IMR-90 (cell line): ENCODE measurements at places on chromosomes 7 and 10. TPM values are rescaled to one million over a fixed set of nuclear protein-coding genes. Genes with fewer than 3 reads are reported as not detected.

The INPP5F gene
- polyA plus RNA-seq, result 16.3 and 19.0 TPM in 2 replicates

The MDFIC gene
- 16.9 and 18.1 TPM in 2 replicates for polyA plus RNA-seq

The GDF2 gene
- polyA plus RNA-seq, result 0.04 TPM in 1 of 2 replicates, not detected in the other

The BAMBI gene
- polyA plus RNA-seq, result 13.4 and 14.4 TPM in 2 replicates

The CALHM3 gene
- polyA plus RNA-seq, result not detected in 2 replicates

The GALNT17 gene
- not detected in 2 replicates for polyA plus RNA-seq

The CLDN3 gene
- polyA plus RNA-seq, result 0.12 and 0.16 TPM in 2 replicates

The FGFR2 gene
- not detected in 2 replicates for polyA plus RNA-seq

The C10orf90 gene
- polyA plus RNA-seq, result 0.05 TPM in 1 of 2 replicates, not detected in the other

The DOCK1 gene
- polyA plus RNA-seq, result 22.2 and 28.2 TPM in 2 replicates

The ARHGEF35 gene
- not detected in 2 replicates for polyA plus RNA-seq

The GIMAP8 gene
- polyA plus RNA-seq, result not detected in 2 replicates
